ENCODE measurements at places on chromosomes 6 and 20.

GRCh38 chr6:34829137-34829536 lies 37.3 kb downstream of the BLTP3A start:
- DNase-seq: no peak

DNA sequence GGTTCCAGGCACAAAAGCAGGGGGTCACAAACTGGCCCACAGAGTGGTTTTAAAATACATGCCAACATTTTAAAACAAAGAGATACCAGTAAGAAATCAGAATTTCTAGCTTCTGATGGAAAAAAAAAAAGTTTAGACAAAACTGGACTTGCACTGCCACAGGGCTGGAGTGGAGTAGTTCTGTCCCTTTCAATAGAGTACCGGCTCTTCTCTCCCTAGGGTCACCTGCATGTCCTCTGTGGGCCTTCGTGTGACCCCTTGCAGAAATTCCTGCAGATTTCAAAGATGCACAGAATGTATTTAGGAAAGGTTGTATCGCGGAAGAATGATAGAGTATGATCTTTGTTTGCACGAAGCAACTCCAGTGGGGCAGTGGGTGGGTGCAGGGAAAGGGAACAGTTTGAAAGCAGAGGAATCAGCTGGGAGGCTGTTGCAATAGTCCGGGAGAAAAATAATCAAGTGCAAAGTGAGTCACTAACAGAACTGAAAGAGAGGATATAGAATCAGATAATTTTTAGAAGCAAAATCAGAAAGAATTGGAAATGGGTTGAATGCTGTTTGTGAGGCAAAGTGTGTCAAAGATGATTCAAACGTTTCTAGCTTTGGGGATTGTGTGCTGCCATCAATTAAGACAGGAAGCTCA lies 97.3 kb upstream of the STXBP5 start:
- peak; percentile 34 for DNase-seq

GRCh38 chr6:158717341-158718330 lies 67.8 kb downstream of the SYTL3 start:
- no peak for DNase-seq

GRCh38 chr6:147037881-147038280 lies 166.3 kb upstream of the STXBP5 start:
- no peak for DNase-seq

GRCh38 chr6:87762116-87762515 lies 60.1 kb upstream of the AKIRIN2 start:
- no peak for DNase-seq

DNA sequence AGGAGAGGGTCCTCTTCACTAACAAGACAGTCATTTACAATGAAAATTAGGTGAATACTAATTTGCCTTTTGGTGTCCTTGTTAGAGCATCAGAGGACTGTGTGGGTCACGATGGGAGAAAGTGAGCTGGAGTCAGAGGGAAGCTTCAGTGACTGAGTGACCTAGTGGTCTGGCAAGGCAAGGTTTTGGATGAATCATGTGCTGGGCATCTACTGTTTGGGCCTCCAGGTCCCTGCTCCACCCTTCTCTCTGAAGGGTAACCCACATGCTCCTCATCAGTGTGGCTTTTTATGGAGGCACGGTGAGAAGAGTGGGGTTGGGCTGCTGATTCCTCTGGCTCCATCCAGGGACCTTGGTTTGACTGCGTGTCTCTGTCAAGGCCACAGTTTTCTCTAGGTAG lies 60.5 kb upstream of the EXOC2 start:
- DNase-seq: no peak

DNA sequence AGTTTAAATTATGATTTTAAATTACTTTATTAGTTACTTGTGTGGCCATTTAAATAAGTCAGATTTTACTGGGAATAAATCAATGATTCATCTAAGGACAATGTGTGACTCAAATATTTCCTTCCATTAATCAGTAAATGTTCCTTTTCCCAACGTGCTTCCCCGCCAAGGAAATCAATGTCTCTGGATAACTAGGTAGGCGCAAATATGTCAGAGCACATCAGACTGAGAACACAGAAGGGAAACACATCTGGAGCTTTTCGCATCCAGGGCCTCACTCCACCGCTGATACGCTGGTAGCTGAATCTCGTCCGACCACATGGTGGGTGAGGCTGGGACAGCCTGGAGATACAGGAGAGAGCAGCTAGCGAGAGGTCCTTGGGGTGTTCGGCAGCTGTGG lies 56.4 kb upstream of the RPS6KA2 start:
- DNase-seq: no peak

- no peak for DNase-seq
Observed at GRCh38 chr6:151652325-151652724, 155.2 kb upstream of the ESR1 start.
